SK-N-DZ (cell line): ENCODE measurements at places on chromosomes 6 and 20.

DNA sequence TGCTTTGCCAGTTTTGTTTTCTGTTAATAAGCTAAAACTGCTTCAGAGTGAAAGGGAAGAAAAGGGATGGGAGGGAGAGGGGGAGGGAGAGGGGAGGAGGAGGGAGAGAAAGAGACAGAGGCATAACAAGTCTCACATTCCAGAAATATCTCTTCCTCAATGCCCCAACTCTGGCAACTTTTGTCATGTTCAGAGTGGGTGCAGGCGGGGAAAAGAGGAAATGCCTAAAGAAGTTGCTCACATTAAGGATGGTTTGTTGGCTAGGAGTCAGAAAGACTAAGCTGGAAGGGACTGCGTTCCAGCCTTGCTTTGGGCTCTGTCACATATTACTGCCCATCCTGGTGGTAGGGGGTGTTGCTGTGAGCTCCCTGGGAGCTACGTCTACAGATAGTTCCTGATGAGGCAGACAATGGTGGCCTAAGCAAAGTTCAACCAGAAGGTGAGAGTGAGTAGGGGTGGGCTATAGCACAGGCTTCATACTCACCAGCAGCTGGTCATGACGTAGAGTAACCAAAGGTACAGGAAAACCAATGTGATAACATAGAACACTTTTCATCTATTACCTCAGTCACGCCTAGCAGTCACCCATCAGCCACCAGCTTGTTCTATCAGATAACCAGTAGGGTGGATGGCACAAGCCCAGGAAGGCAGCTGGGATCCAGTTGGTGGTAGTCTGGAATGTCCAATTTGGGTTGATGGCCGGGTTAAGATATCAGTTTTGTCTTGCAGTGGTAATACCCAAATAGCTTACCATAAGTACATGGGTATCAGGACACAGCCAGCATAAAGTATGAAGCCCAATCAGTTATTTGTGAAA lies 2.1 kb downstream of the TSPYL4 start:
- peak; percentile 8 for DNase-seq

DNA sequence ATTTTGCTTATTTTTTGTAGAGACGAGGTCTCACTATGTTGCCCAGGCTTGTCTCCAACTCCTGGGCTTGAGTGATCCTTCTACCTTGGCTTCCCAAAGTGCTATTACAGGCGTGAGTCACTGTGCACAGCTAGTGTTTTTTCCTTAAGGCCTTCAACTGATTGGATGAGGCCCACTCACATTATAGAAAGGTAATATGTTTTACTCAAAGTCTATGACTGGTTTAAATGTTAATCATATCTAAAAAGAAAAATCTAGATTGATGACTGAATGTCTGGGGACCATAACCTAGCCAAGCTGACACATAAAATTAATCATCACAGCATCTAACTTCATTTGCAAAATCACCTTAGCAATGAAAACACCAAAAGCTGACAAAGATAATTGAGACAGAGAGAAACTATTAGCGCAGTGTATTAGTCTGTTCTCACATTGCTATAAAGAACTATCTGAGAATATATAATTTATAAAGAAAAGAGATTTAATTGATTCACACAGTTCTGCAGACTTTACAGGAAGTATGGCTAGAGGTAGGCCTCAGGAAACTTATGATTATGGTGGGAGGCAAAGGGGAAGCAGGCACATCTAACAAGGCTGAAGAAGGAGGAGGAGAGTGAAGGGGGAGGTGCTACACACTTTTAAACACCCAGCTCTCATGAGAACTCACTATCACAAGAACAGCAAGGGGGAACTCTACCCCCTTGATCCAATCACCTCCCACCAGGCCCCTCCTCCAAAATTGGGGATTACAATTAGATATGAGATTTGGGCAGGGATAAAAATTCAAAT lies 66.8 kb upstream of the ARHGAP18 start:
- DNase-seq = no peak

- no peak for DNase-seq
These were observed 112.3 kb downstream of the RCAN2 start for GRCh38 chr6:46378882-46379416.

GRCh38 chr20:56752274-56752673 lies 123.2 kb downstream of the TFAP2C start:
- DNase-seq = no peak

DNA sequence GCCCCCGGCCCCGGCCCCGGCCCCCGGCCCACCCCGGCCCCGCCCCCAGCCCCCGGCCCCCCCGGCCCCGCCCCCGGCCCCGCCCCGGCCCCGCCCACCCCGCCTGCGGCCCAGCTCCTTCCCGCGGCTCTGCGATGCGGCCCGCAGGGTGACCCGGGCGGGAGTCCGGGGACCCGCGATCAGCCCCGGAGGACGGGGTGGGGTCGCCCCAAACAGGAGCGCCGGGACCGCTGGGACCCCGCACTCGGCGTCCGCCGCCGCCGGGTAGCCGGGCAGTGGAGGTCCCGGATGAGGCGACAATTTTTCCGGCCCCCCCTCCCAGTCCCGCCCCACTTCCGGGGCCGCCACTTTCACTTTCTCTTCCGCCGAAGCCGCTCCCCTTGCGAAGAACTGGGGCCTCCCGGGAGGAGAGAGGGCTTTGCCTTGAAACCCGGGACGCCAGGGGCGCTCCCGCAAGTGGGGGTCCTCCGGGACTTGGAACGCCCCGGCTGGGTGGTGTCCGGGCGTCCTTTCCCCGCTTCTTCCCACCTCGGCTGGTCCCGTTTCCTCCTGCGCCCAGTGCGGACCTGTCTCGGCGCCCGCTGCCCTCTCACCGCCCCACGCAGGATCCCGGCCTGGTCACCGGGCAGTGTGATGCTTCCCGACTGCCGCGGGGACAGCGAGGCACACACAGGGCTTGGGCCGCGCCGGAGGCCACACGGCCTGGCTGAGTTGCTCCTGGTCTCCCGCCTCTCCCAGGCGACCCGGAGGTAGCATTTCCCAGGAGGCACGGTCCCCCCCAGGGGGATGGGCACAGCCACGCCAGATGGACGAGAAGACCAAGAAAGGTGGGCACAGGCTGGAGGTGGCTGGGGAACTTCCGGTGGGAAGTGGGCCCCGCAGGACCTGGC lies at the start of gene RBCK1:
Gene RBCK1 (plus strand): TSS at position 347 of the 890 bp plus-strand sequence. CDS start 459 bp downstream, at position 806.
- peak; percentile 72 for DNase-seq

GRCh38 chr20:50169329-50169823 lies 15.9 kb upstream of the PEDS1 start:
- peak; percentile 81 for DNase-seq

- DNase-seq = peak; percentile 46
These were observed 128.0 kb downstream of the PHACTR1 start for GRCh38 chr6:12844284-12845223.

- no peak for DNase-seq
These were observed 26.8 kb downstream of the DOK5 start for GRCh38 chr20:54502179-54502578.

GRCh38 chr20:45060294-45060693 lies 40.6 kb downstream of the KCNS1 start:
- no peak for DNase-seq

DNA sequence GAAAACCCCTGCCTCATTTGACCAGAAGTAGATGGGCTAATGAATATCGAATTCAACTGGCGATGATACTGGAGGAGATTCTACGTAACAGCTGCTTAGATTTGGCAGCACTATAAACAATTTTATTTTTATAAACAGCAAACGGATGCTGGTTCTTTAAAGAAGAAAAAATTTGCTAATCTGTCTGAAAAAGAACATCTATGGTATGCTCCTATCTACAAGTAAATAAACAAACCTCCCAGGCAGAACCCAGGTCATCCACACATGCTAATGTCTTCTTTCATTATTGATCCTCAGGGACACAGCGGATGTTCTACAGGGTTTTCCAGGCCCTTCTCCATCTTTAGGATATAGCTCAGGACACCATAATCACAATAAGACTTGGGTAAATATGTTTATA lies 291.3 kb downstream of the ALDH8A1 start:
- no peak for DNase-seq

DNA sequence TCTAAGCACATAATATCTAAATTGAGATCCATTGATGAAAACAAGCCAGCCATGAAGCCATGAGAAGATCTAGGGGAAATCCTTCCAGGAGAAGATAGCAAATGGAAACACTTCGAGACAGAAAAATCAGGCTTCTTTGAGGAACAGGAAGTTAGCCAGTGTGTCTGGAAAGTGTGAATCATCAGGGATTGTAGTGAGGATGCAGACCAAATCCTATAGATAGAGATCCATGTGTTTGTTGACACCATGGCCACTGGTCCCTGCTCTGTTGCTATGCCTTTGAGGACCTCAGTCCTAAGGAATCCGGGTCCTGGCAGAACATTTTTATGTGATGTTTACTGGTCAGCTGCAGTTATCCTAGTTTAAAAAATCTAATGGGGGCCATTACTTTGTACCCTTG lies 6.6 kb upstream of the ELOVL2 start:
- DNase-seq = no peak

DNA sequence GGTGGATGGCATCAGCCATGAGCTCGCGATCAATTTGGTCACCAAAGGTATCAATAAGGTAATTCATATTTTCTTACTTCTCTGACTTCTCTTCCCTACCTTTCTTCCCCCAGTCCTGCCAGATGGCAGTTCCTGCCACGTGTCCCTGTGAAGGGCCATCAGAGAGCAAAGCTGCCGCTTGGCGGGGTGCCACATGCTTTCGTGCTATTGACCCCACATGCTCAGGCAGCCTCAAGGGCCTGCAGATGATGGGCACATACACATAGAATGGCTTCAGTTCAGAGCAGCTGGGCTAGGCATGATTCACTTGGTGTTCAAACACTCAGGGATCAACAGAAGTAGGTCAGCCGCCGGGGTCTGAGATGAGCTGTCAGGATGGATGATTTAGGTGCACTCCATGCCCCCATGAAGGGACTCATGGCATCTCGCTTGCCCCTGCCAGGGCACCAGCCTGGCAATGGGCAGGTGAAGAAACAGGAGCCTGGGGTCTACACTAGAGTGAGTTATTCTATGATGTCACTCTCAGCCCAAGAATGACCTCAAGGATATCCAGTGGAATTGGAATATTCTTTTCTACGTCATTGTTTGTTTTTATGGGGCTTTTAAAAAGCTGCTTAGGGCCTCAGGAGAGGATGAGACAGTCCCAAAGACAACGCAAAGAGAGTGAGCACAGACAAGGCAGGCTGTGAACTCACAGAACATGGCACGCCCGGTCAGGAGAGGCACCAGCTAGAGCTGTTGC lies 25.5 kb downstream of the BANF2 start:
- no peak for DNase-seq

DNA sequence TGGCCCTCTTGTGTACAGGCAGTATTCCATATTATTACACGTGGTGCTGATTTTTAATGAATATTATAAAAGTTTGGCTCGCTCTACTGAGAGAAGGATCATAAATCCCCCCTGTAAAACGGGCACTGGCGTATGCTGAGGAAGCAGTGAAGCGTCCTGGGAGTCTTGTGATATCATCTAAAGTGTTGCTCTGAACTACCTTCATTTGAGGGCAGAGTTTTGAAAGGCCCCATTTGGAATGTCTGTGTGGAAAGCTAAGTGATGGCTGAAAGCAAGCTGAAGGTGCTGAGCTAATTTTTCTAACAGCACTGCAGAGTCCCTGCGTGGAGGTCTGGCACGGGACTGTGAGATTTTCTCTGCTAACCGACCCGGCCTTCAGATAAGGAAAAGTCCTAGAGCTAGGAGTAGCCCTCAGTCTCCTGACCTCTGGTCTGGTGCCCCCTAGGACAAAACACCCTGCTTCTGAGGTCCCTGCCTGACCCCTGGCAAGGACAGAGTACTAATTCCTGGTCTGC lies 1.3 kb upstream of the BACH2 start:
- DNase-seq = peak; percentile 39

DNA sequence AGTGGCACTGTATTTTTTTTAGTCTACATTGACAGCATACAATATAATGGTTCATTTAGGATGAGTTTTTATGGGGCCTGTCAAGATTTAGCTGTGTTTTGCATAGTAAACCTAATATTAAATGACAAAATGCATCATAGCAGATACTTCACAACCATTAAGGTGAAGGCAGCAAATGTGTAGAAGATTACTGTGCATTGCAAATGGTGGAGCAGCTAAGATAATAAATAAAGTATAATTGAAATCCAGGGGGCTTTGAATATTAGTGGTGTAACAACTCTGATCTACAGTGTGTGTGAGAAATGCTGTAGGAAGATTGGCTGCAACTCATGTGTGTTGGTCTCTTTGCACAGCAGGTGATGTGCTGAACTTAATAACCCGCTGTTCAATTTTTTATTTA lies 801.9 kb upstream of the CITED2 start:
- DNase-seq = no peak

- no peak for DNase-seq
These were observed 103.2 kb upstream of the PRDM1 start for GRCh38 chr6:105982761-105983540.

DNA sequence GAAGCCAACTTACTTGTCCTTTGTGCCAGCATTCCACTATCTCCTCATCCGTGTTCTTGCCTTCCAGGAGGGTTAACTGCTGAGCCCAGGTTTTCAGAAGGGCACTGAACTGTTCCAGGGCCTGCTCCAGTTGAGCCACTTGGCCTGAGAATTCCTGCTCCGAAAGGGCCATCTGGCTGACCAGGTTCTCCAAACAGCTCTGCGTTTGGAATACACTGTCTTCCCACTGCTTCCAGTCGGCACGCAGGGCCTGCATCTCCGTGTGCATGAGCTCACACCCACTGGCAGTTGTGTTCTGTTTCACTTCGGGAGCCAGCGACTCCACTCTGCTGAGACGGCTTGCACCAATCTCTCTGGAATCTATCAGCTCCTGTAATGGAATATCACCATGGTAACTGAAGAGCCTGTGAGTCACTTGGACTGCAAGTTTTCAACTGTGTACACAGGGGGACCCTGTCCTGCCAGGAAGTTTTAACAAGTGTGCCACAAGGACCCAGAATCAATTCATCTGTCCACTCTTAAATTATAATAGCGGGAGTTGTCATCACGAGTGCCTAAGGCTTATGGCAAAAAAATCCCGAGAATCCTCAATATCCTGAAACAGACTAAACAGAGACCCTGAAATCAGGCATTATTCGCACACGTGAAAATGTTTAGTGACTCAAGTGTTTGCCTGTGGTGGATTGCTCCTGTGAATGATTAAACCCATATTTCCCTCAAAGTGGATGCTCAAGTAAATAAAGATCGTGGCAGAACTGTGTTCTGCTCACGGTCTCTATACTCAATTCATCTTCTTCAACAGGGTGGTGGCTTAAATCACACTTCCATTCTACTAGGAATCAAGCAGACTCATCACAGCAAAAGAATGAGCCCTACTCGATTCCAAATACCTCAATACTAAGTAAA lies 255.9 kb downstream of the SYNE1 start:
- peak; percentile 47 for DNase-seq
